Motor neuron (in vitro differentiated cells): ENCODE measurements at places on chromosomes 3 and 15.

GRCh38 chr3:117903226-117903625 lies 1131.4 kb downstream of the IGSF11 start:
- no peak for ATAC-seq

DNA sequence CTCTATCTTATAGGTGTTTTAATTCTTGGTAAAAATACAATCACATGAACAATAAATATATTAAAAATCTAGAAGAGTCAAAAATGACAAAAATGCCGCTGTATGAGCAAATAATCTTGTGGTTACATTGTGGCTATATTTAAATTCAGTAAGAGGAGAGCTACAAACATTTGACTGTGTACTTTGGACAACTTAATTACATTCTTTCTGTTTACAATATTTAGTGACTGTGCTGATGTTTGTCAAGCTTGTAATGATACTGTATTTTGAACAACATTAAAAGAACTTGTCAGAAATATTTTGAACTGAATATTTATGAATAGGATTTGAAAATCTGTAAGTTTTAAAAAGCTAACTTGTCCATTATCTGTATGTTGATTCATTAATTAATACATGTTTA lies 598.3 kb downstream of the SI start:
- no peak for ATAC-seq

GRCh38 chr15:75455982-75456531 lies 4.6 kb upstream of the SIN3A start:
- no peak for ATAC-seq

- peak; percentile 18 for ATAC-seq
These were observed 724.9 kb downstream of the NSUN3 start for GRCh38 chr3:94787734-94788270.

- no peak for ATAC-seq
These were observed 525.3 kb upstream of the PPP2R3A start for GRCh38 chr3:135440233-135440632.

DNA sequence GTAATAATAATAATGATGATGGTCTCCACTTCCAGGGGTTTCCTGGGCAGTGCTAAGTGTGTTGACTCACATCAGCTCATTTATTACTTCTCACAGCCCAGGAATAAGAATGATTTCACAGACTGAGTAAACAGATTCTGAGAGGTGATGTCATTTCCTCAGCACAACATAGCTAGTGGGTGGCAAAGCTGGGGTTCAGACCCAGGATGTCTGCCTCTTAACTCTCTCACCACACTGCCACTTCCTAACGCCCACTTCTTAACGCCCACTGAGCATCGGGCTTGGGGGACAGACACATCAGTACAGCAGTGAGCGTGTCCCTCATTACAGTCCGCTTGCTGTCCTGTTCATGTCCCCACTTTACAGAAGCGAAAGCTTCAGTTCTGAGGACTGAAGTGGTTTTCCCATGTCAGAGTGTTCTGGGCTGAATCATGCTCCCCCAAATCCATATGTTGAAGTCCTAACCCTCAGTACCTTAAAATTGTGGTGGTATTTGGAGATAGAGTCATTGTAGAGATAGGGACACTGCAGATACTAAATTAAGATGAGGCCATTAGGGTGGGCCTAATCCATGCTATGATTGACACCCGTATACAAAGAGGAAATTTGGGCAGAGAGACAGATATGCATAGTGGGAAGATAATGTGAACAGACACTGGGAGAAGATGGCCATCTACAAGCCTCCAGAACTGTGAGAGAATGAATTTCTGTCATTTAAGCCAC lies 68.0 kb downstream of the ATP2B2 start:
- ATAC-seq: peak; percentile 85
